Left forelimb (tissue), 1 donor: ENCODE measurements at places on chromosomes 4 and X.

DNA sequence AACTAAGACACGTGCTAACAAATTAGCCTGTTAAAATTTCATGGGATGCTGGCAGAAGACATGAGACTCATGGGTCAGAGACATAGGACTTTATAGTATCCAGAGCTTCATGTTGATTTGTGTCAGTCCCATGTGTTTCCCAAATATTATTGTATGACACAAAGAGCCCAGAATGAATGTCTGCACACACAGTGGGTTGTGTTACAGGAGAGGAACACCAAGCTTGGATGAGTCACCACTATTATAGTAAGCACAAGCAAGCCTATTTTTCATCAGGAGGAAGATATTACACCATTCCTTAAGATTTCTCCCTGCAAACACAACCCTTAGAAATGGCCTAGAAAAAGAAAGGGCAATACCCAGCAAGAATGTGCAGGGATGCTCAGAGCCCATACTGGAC, 15.4 kb downstream of the BBS12 start:
- DNase-seq, result no peak

- no peak for DNase-seq
Measured at GRCh38 chr4:150114641-150115040, 36.4 kb downstream of the DCLK2 start.

GRCh38 chrX:153867671-153868070, 18.3 kb downstream of the L1CAM start:
- DNase-seq, result no peak

DNA sequence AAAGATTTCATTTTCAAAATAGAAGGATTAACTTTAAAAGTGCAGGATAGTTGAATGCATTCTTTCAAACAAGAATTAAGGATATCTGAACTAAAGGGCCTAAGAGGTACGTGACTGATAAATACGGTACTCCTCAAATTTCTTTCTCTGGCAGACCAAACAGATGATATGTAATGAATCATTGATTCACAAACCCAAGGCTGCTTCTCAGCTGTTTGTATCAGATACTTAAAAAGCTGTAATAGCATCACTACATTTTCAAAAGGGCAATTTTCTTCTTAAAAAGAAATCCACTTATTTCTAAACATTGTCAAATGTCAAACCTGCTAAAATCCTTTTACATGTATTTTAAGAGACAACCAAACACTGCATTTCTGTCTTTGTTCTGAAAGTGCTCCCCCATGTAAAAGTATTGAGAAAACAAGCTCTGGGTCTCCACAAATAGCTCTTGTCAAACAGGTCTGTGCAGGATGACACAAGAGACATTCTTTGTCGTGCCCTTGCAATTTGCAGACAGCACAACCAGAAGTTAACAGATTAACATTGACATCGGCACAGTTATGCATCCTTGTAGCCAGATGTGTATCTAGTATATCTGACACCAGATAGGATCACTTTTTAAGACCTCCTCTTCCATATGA, 82.0 kb downstream of the MANBA start:
- DNase-seq, result no peak

DNA sequence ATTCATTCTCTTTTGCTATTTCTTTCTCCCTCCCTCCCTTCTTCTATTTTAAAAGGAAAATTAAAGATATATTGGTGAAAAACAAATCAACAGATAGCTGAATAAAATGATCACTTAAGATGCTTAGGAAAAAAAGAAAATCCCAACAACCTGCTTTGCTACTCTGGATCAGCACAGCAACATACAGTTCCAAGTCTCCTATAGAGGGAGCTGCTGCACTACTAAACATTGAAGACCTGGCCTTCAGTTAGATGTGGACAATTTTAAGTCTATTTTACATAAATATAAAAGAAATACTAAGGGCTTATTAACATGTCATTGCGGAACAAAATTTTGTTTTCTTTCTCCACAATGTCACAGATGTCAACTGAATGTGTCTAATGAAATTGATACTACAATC, 226.4 kb downstream of the MAGEB5 start:
- no peak for DNase-seq

GRCh38 chrX:70455366-70456202, 10.9 kb downstream of the DLG3 start:
- DNase-seq, result no peak

- no peak for DNase-seq
Measured at GRCh38 chr4:145883101-145883694, 55.4 kb downstream of the ZNF827 start.

DNA sequence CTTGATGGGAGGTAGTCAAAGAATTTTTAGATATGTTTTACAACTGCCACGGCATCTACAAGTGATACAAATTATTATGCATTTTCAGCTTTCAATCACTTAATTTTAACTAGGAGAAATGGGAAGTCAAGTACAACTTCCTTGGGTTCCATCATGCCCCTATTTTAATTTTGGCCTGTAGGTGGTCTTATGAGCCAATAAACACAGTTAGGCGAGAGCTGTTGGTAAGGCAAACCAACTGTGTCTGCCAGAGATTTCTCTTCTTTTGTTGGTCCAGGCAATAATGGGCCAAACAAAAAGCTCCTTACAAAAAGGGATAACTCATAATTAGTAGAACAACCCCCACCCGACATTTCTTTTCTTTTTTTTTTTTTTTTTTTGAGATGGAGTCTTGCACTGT, 63.3 kb upstream of the ARX start:
- no peak for DNase-seq

- peak; percentile 48 for DNase-seq
Measured at GRCh38 chr4:49516796-49517195, 530.7 kb downstream of the CWH43 start.

DNA sequence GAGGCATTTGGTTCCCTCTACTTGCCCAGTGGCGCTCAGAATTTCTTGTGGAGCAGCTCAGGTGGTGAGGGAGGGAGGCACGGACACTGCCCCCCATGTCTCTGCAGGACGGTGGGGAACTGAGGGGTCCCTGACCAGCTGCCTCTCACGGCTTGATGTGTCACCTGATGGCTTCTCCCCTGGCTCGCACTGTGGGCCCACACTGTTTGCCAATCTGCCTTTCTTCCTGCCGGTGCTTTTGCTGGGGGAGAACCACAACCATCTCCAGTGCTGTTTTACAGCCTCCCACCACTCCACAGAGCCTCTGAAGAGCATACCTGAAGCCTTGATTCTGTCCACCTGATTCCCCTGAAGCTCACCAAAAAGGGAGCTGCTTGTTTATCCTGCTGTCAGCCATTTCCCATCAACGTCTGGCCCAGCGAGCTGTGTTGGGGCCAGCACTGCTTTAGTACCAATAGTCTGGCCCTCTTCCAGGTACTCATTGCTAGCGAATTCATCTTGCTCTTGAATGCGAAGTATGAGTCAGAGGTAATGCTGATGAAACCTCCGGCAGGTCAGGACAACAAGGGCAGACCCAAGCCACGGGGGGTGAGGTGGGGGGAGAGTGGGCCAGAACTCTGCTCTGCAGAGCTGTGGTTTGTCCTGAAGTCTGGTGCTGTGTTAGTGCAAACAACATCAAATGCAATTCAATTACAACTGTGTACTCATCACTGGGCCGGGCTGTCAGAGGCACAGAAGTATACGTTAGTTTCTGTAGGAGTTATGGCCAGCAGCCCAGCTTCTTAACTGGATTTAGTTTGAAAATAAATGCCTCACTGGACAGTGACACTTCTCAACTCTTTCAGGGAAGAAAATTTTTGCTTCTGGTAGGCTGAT, 208.3 kb upstream of the JADE1 start:
- DNase-seq, result no peak

DNA sequence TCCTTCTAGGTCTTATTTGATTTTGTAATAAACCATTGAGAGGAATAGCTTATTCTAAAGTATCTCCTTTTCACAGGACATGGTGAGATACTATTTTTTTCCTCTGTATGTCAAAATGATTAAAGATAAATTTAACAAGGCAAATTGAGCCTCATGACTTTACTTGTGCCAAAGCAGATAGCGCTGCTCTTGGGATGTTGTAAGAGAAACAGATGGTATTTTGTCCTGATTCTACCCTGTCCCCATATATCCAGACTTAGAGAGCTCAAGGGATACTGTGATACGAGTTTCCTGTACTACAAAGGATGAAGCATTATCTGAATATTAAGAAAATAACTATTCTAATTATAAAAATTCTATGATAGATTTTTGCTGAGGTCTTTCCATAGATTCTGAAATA, 34.0 kb downstream of the EMCN start:
- DNase-seq, result no peak

GRCh38 chr4:24067367-24068193, 177.7 kb upstream of the PPARGC1A start:
- peak; percentile 67 for DNase-seq

- no peak for DNase-seq
Measured at GRCh38 chr4:1445716-1446445, 39.6 kb upstream of the NKX1-1 start.

- no peak for DNase-seq
Measured at GRCh38 chr4:189376901-189377300, 563.8 kb upstream of the FRG1 start.

- no peak for DNase-seq
Measured at GRCh38 chr4:78119698-78120097, 62.6 kb downstream of the FRAS1 start.

DNA sequence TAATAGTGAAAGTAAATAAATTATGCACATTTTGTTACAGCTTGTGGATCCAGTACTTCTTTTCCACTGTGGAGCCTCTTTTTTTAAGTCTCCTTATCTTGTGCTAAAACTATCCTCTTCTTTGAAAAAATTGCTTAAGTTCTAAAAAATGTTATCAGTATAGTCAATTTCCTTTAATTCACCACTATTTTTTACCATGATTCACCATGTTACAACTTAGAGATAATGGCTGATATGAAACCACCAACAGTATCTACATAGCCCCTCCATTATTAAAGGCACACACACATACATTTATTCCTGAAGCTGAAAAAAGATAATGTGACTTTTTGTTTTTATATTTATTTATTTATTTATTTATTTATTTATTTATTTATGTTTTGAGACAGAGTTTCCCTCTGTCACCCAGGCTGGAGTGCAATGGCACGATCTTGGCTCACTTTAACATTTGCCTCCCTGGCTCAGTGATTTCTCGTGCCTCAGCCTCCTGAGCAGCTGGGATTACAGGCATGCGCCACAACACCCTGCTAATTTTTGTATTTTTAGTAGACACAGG, 243.2 kb downstream of the SPOCK3 start:
- DNase-seq, result no peak

GRCh38 chr4:150739591-150739990, 157.6 kb downstream of the MAB21L2 start:
- no peak for DNase-seq

- DNase-seq, result no peak
Measured at GRCh38 chrX:79117078-79117477, 27.4 kb upstream of the GPR174 start.

DNA sequence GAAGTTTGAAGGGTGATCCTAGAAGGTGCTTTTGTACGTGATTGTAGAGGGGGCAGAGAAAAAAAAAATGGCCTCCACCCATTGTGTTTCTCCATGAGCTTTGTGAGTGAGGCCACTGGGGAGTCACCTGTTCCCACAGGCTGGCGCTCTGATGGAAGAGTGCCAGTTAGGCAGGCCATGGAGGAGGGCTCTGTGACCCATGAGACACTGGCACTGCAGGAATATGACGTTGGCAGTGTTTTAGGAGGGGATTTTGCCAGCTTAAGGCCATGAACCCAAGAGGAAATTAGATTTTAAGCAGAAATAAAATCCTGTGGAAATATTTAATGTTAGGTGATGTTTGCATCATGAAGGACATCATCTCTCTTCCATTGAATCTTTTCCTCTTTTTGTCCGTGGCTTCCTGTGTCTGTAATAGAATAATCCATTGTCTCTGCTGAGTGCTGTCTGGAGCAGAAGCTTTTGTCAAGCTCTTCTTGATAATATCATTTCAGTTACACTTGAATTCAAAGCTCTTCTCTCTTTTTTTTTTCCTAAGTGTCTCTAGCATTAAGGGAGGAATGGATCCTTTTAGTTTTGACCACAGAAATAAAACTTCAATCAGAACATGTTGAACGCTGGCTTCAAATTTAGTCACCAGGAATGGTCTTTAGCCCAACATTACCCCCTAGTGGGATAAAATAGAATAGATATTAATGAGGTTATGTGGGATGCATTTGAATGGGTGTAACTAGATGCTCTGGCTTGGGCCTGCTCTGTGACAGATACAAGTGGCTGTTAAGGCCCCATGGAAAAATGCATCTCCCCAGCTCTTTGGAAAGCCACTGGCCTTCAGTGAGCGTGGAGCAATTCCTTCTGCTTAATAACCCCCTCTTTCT, 41.0 kb upstream of the UCP1 start:
- no peak for DNase-seq

DNA sequence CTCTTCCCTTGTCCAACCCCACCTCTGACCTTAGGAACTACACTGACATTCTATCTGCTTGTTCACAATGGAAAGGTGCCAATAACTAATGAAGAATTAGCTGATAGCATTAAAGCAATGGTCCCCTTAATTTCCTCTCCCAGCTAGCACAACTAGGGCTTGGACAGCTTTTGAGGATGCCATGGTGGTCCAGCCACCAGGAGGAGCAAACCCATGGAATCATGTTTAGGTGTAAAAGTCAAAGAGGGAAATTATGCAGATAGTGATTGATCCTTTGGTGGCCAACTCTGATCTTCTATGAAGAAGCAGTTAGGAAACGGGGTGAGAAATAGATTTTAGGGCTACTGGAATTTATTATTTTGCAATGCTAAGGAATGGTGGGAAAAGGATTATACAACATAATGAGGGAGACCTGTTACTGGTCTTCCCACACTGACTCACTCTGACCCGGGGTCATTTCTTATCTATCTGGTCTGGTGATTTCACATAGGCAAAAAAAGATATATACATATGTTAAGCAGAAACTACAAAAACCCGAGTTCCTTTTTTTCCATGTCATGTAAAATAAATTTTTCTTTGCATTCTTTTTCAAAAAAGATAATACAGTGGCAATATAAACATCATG, 45.8 kb upstream of the FBXW7 start:
- no peak for DNase-seq

DNA sequence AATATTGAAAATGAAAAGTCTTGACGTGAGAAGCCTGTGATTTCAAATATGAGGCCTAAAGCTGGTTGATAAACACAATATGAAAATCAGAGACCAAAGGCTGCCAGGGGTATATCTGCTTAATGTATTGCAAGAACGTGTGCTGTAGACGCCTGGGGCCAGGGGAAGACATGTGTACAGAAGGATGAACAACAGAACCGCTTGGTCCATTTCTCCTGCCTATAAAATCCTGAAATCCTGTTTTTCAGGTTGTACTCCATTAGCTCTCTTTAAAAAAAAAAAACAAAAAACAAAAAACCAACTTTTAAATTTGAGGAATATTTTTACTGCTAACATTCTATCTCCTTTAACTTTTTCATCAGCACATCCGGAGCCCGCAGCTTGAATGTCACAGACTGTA, 109.2 kb downstream of the STOX2 start:
- no peak for DNase-seq

DNA sequence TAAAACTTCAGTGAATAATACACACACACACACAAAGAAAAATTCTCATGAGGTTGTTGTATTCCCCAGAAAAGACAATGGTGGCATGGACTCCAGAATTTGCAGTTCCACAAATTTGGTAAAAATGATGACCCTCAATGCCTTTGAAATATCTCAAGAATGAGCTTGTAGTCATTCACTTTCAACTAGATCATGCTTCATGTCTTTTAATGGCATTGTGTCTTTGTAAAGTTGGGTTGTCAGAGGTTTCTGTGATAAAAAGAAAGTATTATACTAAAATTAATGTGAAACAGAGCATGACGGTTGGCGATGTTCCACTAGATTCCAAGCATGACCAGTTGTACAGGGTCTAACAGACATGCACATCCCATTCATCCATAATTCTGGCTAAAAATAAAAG, 685.0 kb upstream of the FRG1 start:
- DNase-seq, result no peak
